ENCODE measurements at places on chromosomes 5 and 9.

DNA sequence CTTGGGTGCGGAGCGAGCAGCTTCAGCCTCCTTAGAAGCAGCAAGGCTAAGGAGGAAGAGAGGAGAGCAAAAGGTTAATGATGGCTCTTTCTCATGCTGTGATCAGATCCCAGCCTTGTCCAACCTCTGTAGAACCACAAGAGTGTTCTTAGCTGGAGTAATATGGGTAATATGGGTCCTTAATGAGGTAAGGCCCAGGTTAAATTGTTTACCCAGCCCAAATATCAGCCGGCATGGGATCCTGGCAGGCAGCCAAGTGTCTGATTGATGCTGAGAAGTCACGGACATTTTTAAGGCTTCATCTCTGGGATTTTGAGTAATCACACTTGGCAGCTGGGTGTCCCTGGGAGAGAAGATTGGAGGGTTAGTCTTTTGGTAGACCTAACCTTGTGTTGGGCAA, 32.3 kb downstream of the GLRA1 start:
- DNase-seq = no peak

- no peak for DNase-seq
These were observed 169.7 kb downstream of the GOLPH3 start for GRCh38 chr5:32004404-32004803.

DNA sequence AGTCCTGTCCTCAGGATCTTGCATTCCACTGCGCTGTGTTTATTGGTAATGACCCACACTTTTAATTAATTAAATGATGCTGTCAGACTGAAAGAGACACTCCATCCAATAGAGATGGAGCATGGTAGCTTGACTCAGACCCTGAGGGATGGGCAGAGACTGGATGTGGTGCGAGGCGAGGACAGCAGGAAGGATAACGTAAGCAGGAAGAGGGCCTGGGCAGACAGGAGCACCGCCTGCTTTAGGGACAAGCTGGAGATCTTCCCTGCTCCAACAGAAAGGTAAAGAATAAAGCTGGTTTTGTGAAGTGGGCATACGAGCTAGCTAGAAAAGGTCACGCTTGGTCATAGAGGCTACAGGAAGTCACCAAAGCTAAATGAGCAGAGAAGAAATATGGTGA, 3.6 kb upstream of the DOCK8 start:
- DNase-seq = no peak

- no peak for DNase-seq
These were observed 14.5 kb downstream of the SLC23A1 start for GRCh38 chr5:139368613-139369012.

GRCh38 chr9:20040991-20041696, 252.3 kb upstream of the SLC24A2 start:
- DNase-seq = no peak

- no peak for DNase-seq
These were observed 132.1 kb upstream of the MAP3K1 start for GRCh38 chr5:56683281-56683680.

DNA sequence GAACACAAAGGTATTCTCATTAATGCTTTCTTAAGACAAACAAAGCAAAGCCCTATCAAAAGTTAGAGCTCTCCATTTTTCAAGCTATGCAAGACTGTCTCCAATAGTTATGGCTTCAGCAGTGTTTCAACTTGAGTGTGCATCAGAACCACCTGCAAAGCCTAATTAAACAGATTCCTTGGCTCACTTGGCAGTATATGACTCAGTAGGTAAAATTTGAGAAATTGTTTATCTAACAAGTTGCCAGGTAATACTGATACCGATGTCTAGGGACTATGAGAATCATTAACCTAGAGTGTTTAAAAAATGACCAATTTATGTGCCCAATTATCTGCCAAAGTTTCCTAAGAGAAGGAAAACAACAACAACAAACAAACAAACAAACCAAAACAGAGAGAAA, 60.3 kb upstream of the PARP8 start:
- DNase-seq = no peak

DNA sequence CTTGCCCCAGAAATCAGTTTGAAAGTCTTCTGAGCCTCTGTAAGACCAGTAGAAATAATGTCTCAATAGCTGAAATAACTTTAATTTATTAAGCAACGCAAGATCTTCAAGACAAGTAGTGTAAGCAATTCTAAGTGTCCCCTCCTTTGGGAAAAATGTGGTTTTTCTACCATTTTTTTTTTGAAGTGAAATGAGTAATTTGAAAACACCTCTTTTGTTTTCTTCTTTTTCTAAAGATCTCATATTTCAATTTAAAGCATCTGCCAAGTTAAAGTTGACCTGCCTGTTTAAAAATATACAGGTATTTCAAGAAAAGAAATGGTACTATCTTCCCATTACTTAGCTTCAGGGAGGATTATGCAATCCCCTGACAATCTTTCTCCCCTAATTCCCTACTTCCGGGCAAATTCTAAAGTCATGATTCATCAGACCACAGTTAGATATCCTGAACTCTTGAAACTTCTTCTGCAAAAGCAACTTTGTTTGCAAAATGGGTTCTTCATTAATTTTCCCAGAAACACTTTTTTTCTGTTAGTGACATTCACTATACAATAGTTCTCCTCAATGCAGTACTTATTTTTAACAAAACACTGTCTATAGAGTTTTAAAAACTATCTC, 7.8 kb upstream of the ANXA1 start:
- no peak for DNase-seq

GRCh38 chr5:76953551-76954382, 922 bp downstream of the CRHBP start:
- no peak for DNase-seq

GRCh38 chr9:91680106-91680505, 256.5 kb upstream of the NFIL3 start:
- DNase-seq = no peak

- DNase-seq = no peak
These were observed 54.6 kb downstream of the FGF10 start for GRCh38 chr5:44334622-44335021.

- no peak for DNase-seq
These were observed 388 bp downstream of the ANKS6 start for GRCh38 chr9:98795970-98796363.

DNA sequence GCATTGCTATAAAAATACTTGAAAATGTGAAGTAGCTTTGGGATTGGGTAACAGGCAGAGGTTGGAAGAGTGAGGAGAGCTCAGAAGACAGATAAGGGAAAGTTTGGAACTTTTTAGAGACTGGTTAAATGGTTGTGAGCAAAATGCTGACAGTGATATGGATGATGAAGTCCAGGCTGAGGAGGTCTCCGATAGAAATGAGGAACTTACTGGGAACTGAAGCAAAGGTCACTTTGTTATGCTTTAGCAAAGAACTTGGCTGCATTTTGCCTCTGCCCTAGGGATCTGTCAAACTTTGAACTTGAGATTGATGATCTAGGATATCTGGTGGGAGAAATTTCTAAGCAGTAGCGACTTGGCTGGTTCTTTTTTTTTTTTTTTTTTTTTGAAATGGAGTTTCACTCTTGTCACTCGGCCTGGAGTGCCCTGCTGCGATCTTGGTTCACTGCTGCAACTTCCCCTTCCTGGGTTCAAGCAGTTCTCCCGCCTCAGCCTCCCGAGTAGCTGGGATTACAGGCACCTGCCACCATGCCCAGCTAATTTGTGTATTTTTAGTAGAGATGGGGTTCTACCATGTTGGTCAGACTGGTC, 998.9 kb downstream of the TLE1 start:
- no peak for DNase-seq

DNA sequence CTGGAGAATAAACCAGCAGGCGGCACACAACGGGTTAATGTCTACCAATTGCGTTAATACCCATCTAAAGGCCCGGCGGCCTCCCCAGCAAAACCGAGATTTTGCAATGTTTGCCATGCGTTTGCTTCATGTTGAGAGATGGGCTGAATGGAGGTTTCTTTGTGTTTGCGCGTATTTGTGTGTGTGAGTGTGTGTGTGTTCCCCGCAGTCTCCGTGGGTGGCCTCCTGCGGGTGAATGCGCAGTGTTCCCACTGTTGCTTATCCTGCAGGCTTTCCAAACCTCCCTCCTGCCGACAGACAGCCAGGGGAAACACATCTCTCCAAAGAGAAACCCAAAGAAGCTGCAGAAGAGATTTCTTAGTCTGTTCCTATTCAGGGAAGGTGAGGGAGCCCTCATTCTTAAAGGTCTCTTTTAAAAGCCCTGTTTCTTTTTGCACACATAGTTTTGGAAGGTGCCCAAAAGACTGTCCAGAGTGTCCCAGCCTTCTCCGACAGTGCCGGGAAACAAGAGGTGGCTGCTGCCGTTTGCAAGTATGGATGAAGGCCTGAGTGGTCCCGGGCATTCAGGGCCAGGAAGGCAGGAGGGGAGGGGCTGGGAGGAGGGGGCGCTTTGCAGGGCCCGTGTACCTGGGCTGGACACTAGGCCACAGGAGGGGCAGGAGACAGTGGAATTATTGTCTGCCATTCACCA, 103.8 kb upstream of the ERCC6L2 start:
- DNase-seq = no peak

GRCh38 chr5:129387944-129388343, 72.2 kb upstream of the ADAMTS19 start:
- DNase-seq = no peak

GRCh38 chr5:20353499-20353898, 365.5 kb upstream of the CDH18 start:
- DNase-seq = no peak

GRCh38 chr5:83512061-83512745, 40.7 kb downstream of the VCAN start:
- no peak for DNase-seq

All from stimulated activated CD4-positive, alpha-beta T cell treated with anti-CD3 and anti-CD28 coated beads, Interleukin-15, amount 100 ng/mL, for 48 hours (primary cell).